NB4 (cell line): ENCODE measurements at places on chromosomes 1 and 21.

- no peak for DNase-seq
These were observed 106.5 kb downstream of the DISC1 start for GRCh38 chr1:231733063-231733462.

DNA sequence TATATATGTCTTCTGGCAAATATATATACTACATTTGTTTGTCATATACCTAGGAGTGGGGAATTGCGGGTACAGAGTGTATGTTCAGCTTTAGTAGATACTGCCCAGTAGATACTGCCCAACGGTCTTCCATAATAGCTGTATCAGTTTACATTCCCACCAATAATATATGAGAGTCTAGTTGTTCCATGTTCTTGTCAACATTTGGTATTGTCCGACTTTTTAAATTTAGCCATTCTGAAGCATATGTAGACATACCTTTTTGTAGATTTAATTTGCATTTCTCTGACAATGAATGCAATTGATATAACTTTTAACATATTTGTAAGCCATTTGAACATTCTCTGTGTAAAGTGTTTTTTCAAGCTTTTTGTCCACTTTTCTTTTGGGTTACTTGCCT lies 99.0 kb upstream of the HIVEP3 start:
- no peak for DNase-seq

- no peak for DNase-seq
These were observed 72.0 kb downstream of the GDAP2 start for GRCh38 chr1:117857418-117857817.

GRCh38 chr1:1286313-1287261 lies 6.4 kb downstream of the SCNN1D start:
- DNase-seq: no peak

DNA sequence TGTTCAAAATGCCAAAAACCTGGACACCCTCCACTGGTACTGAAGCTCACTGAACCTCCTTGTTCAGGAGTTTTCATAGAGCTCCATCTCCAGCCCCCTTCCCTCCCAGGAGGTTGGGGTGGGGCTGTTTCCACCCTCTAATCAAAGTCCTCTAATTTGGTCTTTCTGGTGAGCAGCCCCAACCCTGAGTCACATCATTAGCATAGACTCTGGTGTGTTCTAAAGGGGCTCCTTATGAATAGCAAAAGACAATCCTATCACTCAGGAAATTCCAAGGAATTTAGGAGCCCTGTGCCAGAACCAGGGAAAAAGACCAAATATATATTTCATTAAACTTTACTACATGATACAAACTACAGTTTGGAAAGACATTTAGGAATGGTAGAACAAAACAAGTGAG lies 13.2 kb upstream of the UBE4B start:
- DNase-seq: no peak

DNA sequence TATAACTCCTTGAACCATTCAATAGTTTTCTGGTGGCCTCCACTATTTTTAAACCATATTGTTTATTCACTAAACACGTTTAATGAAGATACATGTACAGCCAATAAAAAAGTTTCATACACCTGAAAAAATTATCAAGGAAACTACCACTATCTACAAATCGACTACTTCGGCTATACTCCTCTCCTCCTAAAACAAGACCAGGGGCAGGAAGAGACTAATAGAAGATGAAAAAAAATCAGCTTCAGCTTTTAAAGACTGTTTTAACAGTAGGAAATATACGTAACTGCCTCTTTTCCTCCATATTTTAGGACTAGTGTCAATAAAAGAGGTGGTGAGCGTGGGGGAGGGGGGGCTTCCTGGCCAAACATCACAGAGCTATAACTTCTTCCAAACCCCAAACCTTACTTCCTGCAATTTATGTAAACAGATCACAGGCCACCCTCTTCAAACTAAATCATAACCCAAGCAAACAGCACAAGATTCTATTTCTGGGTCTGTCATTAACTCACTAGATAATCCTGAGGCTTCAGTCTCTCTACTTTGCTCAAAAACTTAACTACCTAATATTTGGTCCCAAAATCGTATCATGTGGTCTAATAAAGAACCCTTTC lies 15.1 kb downstream of the FOXJ3 start:
- peak; percentile 55 for DNase-seq

GRCh38 chr21:25735646-25736597 lies 1.1 kb downstream of the GABPA start:
- peak; percentile 90 for DNase-seq

GRCh38 chr1:25817840-25818501 lies 1.8 kb upstream of the MTFR1L start:
- no peak for DNase-seq

DNA sequence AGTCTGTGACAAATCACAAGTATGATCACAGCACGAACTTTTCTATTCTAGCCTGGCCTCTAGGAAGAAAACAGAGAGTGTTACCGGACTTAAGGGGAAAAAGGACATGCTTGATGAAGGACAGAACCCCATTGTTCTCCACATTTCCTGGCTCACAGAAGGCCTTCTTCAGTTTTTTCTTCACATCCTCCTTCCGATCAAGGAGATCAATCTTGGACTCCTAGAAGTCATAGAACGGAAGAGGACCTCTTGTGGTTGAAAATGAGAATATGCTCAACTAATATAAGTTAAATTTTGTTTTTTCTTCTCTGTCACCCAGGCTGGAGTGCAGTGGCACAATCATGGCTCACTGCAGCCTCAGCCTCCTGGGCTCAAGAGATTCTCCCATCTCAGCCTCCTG lies 30.3 kb downstream of the YARS1 start:
- peak; percentile 26 for DNase-seq

- no peak for DNase-seq
These were observed 22.6 kb upstream of the TTC34 start for GRCh38 chr1:2823921-2824610.

GRCh38 chr1:180849031-180849775 lies 63.5 kb upstream of the KIAA1614 start:
- no peak for DNase-seq

DNA sequence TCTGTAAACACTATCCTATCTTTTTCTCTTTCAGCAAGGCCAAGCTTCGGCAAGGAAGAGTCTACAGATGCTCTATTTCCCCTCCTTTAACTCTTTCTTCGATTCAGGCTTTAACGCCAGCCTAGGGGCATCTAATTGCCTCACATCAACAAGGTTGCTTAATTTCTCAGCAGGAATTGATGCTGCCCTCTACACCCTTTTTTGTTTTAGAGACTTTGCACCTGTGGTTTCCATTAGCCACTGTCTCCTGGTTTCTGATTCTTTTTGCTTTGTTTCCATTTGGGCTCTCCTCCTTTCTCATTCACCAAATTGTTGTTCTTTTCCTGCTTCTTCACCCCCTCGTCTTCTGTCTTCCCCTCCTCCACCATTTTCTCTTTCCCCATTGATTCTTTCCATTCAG lies 202.4 kb upstream of the HMCN1 start:
- no peak for DNase-seq

DNA sequence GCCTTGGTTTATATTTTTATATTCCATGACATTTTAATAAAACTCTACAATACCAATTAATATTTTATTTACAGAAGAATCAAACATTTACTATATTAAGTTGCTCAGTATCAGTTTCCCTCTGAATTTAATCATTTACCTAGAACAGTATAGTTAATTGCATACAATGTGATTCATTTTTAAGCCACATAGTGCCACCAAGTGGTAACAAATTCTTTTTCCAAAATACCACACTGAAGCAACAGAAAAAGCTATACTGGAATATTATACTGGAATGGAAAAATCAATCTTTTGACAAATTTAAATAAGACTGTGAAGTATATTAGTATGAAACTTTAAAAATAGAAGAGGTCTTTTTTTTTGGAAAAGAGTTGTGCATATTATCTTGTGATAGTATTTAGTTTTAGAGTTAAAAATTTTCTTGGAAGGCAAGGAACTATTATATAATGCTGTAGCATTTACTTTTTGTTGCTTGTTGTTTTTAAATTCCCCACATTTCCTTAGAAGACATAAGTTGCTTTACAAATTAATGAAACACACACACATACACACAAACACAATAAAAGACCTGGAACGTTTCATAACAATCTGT lies 57.3 kb downstream of the ZNF644 start:
- DNase-seq: peak; percentile 33

DNA sequence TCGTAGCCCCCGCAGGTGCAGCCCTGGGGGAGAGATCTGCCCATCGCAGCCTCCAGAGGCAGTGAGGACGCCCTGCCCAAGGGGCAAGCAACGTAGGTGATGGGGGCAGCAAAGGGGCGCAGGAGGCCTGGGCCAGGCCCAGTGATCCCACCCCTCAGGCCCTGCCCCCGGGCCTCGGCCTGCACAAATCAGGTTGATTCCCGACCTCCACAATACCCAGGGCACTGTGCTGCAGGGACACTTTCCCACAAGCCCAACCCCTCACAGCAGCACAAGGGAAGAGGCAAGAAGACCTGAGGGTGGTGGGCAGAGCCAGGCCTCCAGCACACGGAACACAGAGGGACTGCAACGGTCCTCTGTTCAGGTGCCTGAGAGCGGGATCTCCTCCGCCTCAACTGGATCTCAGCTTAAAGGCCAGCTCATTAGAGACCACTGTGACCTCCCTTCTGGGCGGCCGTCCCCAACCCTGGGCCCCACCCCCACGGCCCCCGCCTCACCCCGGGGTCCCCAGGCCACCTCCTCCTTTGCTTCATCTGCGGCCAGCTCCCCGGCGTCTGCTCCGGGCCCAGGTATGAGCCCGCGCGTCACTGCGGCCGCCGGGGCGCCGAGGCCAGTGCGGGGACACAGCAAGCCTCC lies 812 bp upstream of the ARF1 start:
- peak; percentile 56 for DNase-seq

DNA sequence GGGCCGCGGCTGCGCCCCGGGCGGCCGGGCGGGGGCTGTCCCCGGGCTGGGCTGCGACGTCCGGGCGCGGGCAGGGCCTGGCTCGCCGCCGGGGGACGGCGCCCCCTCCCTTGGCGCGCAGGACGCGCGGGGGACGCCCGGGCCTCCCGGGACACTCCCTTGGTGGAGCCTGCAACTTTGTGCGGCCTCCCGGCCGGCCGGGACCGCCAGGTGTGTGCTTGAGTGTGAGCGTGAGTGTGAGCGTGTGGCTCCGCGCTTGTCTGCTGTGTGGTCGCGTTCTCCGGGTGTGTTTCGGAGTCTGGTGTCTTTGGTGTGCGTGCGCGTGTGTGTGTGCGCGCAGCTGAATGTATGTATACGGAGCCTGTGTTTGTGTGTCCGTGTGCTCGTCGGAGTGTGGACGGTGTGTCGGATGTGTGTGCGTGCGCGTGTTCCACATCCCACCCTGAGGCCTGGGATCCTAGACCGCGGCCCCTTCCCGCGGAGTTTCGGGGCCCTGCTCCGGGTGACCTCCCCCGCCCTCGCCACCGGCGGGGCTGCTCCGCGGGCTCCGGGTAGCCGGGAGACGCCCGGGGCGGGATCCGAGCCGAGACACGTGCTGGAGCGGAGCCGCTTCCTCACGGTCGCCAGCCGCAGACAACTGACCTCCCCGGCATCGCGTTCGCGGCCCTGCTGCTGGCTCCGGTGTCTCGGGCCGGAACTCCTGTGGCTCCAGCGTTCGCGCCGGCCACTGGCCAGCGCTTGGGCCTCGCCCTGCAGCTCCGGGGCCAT lies 1.7 kb downstream of the PTPRU start:
- DNase-seq: peak; percentile 52

DNA sequence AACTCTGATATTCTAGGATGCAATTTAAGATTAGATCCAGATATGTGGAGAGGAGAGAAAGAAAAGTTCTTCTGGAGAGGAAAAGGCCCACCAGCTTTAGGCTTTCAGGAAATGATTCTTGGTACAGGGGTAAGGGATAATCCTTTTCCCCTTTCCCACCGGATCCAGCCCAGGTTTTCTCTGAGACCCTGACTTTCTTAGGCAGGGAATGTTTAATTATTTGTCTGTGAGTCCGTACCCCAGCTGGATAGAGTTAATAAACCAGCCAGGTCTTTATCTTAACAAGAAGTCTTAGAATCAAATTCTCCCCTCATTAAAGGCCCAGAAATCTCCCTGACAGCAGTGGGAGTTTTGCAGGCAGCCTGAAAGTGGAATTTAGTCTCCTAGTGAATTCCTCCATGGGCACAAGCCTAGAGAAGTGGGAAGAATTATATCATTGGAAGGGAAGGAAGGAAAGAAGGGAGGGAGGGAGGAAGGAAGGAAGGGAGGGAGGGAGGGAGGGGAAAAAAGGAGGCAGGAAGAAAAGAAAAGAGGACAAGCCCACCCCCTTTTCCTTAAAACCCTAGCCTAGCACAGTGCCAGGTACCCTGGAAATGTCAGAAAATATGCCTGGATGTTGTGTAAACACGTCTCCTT lies 189.0 kb downstream of the PLPP3 start:
- no peak for DNase-seq

DNA sequence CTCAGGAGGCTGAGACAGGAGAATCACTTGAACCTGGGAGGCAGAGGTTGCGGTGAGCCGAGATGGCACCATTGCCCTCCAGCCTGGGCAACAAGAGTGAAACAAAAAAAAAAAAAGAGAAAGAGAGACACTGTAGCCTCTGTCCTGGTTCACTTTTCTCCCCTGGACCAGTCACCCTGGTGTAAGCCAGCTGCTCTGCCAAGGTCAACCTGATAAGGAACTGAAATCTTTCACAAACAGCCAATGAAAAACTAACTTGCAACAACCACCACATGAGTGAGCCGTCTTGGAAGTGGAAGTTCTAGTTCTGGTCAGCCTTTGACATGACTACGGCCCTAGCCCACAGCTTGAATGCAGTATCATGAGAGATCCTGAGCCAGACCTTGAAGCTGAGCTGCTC lies 36.8 kb upstream of the CXADR start:
- DNase-seq: no peak

- DNase-seq: no peak
These were observed 15.8 kb upstream of the TBCE start for GRCh38 chr1:235351441-235351840.

- DNase-seq: no peak
These were observed 28.4 kb upstream of the DMRTB1 start for GRCh38 chr1:53430779-53431178.

GRCh38 chr1:44855742-44856141 lies 12.7 kb upstream of the PTCH2 start:
- DNase-seq: no peak

GRCh38 chr1:103142461-103142860 lies 34.1 kb upstream of the COL11A1 start:
- DNase-seq: no peak

DNA sequence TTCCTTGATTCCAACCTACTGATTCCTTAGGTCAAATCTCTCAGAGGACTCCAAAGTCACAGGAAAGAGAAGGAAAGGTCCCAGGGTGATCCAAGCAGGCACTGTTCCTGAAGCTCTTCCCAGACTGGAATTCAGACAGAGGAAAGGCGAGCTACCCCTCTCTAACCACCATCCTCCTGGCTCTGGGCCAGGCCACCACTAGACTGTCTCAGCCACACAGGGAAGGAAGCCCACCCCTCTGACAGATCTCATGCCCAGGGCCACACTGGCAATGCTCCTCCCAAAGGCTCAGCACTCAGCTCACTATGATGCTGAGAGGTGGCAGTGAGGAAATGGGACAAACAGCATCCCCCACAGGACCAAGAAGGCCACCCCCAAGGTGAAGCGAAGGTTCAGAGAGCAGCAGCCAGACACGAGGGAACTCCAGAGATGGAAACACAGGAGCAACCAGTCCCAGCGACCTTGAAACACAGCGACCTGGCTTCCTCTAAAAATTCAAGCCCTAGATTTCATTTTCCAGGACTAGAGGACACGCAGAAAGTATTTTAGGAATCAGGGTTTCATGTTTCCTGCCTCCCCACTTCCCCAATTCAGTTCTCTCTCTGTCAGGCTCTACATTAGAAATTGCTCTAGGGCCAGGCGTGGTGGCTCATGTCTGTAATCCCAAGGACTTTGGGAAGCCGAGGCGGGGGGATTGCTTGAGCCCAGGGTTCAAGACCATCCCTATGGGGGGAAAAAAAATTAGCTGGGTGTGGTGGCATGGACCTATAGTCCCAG lies 18.8 kb downstream of the PIK3C2B start:
- DNase-seq: no peak
